Breast epithelium (tissue), 4 donors: ENCODE measurements at places on chromosomes 2 and 18. TPM values are rescaled to one million over a fixed set of nuclear protein-coding genes. Genes with fewer than 3 reads are reported as not detected.

GRCh38 chr2:23675506-23675905 is 251.4 kb downstream of the ATAD2B start:
- no peak for DNase-seq

GRCh38 chr2:3885629-3886628 is 182.6 kb downstream of the DCDC2C start:
- DNase-seq, result no peak

DNA sequence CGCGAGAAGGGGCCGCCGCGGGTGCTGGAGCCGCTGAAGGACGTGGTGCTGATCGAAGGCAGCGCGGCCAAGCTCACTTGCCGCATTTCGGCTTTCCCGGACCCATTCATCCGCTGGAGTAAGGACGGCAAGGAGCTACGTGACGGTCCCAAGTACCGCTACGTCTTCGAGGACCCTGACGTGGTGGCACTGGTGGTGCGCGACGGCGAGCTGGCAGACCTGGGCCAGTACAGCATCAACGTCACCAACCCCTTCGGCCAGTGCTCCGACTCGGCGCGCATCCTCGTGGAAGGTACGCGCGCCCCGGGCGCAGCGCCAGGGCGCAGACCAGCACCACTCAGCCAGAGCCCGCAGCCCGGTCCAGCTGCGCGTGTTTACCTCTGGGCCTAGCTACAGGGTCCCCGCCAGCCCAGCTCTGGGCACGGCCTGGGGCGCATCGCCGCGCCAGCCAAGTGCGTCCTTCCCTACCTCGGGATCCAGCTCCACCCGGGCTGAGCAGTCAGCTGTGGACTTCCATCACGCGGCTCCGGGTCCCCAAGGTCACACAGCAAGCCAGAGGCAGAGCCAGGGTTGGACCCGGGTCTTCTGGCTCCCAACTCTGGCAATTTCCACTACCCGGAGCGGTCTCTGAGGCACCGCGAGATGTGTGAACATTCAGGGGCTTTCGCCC is 1.7 kb upstream of the GMPPA start:
- no peak for DNase-seq

GRCh38 chr2:167944825-167945659 is 302.4 kb downstream of the STK39 start:
- no peak for DNase-seq

EVA1A gene
- total RNA-seq, result 5.2 TPM

TMEM247 gene
- not detected for total RNA-seq

GRCh38 chr18:67520351-67520921 is 3.9 kb upstream of the DSEL start:
- DNase-seq, result no peak
